ENCODE measurements at places on chromosomes 12 and 14.

DNA sequence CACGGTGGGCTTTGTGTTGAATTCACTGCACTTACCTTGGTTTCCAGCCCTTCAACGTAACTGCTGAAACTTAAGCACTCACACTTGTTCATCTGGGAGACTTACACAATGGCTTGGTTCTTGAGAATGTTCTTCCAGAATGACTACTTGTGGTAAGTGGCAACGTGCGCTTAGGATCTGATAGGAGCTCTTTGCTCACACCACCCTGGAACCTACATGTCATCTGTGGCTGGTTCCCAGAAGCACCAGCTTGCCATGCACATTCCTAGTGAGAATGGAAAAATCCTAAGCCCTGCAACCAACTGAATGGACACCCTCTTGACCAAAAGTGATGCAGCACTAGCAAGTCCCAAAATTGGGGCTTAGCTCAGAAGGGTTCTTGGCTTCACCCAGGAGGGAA, 59.0 kb upstream of the FAM181A start:
- no peak for DNase-seq

GRCh38 chr12:93751864-93752610, 74.9 kb downstream of the CRADD start:
- DNase-seq = no peak

DNA sequence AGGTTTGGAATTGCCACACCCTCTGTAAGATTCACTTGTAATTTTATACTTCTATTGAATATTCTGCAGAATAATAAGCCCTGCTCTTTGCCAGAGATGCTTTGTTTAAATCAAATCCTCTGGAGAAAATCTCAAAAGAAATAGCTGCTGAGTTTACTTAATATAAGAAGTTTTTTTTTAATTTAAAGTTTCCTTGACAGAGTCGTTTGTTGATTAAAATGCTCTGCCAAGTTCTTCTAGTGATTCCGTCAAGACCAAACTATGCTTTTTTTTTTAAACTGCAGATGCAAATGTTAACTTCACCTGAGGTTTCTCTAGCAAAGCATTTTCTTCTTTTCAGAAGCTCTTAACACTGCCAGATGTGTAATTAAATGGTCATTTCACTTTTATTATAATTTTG, 13.4 kb upstream of the NAV3 start:
- DNase-seq = no peak

DNA sequence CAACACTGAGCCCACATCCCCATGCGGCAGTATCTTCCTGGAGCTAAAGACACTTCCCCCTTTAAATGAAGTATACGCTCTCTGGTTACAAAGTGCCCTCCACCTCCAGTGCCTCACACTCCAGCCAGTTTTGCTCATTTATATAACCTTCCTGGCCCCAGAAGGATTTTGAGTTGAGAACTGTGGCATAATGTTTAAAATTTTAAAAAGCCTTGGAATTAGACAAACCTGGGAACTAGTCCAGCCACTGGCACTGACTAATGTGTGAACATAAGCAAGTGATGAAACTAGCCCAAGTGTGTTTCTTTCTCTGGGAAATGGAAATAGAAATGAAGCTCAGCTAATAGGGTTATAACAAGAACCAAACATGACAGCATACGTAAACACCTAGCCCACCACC, 723.7 kb upstream of the USP15 start:
- no peak for DNase-seq

DNA sequence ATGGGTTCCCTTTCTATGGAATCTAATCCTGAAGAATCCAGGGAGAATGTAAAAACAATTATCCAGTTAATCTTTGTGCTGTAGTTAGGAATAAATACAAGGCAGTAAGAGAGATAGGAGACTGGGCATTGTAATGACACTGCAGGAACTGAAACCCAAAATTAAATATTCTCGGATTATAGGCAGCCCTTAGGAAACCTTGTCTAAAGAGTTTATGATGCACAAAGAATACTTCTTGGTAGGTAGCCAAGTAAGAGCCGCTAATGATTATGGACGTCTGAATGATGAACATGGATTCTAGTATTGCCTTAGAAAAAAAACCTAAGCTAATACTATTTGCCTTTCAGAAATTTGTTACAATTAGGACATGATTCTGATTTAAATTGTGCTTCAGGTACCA, 165.4 kb upstream of the LRIG3 start:
- DNase-seq = no peak

DNA sequence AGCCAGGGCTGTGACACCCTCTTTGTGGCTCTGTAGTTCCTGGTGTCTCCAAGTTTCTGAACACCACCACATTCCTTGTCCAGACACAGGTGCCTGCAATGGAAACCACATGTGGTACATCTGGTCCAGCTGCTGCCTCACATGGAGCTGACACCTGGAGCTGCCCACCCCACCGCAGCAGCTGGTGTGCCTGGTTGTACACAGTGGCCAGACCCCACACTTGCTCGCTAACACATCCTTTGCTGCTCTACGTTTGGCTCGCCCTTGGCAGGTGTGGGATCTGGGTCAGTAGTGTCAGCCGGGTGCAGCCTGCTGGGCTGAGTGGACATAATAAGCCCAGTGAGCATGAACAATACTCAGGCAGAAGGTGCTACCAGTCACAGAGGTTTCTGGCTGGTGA, 198.9 kb downstream of the ADGRD1 start:
- DNase-seq = no peak

GRCh38 chr12:13606290-13606689, 375.1 kb downstream of the GRIN2B start:
- no peak for DNase-seq

DNA sequence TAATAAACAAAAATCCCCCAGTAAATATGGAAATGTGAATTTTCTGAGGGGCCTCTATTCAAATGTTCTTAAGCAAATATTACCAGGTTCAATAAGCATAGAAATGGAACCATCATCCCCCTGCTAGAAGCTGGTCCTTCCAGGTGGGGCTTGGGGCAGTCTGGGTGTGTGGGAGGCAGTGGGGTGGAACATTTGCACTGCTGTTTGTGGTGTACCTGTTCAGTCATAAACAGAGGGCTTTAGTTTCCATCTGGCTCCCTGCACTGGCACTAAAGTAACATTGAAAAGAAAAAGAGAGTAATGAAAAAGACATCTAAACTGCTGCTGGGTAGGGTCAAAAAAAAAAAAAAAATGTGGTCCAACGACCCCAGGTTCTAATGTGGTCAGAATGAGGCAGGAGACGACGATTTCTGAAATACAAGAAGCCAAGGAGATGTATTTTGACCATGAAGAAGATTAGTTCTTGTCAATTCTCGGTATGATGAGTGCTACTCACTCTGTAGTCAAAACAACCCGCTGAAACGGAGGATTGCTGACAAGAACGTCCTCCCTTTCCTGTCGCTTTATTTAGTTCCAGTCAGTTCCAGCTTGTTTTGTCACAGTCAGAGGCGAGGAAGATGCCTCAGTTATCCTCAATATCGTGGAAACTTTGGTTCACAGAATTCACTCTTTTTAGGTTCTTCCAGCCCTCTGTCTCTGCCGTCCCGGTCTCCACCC, 44.2 kb upstream of the MANSC4 start:
- DNase-seq = no peak

DNA sequence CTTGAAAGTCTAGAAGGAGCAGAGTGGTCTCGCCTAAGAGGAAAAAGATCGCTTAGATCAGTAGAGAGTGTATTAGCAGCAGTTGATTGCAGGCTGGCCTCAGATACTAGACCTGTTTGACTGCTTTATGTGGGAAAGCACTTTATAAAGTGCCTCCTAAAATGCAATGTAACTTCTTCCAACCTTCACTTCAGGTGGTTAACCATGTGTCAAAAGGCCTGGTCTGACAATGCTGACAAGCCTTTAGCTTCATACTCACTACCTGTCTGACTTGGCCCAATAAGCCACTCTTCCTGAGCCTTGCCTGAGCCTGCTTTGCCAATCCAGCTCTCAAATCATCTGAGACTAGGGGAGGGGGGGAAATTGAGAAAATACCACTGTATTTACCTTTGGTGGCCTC, 14.6 kb downstream of the MGAT4C start:
- no peak for DNase-seq

DNA sequence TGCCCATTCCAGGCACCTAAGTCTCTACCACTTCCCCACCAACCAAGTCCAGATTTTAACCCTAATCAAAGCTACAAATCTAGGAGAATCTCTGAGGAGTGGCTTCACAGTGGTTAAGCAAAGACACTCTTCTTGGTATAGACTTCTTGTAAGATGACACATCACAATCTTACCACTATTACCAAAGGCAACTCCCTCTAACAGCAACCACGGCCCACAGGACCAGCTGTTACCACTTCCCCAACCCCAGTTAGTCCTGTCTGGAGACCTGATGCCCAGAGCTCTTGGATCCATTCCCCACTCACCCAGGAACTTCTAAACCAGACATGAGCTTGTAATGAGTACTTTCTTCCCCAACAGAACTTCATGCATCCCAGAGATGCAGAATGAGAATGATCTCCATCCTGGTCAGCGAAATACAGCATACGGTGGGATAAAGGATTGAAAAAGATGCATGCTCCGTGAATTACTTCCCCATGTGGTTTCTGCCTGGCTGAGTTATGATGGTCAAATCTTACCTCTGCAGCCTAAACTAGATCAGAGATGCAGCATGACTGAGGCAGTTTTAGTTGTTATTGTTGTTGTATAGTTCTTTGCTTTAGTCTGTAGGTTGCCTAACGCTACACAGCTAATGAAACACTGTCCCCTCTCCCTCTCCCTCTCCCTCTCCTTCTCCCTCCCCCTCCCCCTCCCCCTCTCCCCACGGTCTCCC, 87.7 kb upstream of the FOXN3 start:
- DNase-seq = no peak

DNA sequence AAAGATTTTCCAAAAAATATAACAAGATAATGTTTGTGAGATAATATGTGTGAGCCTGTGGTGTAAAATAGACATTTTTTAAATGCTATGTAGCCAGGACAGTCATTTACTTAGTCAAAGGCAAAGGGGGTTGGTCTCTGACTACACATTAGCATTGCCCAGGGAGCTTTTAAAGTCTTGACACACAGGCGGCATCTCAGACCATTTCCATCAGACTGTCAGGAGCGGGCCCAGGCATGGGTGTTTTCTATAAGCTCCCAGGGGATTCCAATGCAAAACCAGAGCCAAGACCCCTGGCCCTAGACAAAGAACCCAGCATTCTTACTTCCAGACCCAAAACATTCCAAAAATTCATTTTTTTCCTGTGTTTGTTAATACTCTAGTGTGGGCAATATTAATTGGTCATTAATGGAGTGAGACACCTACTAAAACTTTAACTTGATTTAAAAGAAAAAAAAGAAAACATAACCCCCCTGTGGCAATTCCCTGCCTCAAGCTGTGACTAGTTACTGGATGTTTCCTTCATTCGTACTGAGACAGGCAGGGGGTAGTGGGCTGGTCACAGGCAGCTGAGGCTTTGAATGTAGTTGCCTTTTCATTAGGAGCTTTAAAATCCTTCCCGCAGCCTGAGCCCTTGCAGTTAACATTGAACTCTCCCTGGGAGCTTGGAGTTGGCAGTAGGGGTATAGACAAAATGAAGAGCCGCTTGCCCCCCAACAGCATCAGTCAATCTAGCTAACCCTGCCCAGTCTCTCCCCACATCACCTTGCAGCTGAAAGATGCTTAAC, 103.7 kb downstream of the CMKLR1 start:
- DNase-seq = no peak

DNA sequence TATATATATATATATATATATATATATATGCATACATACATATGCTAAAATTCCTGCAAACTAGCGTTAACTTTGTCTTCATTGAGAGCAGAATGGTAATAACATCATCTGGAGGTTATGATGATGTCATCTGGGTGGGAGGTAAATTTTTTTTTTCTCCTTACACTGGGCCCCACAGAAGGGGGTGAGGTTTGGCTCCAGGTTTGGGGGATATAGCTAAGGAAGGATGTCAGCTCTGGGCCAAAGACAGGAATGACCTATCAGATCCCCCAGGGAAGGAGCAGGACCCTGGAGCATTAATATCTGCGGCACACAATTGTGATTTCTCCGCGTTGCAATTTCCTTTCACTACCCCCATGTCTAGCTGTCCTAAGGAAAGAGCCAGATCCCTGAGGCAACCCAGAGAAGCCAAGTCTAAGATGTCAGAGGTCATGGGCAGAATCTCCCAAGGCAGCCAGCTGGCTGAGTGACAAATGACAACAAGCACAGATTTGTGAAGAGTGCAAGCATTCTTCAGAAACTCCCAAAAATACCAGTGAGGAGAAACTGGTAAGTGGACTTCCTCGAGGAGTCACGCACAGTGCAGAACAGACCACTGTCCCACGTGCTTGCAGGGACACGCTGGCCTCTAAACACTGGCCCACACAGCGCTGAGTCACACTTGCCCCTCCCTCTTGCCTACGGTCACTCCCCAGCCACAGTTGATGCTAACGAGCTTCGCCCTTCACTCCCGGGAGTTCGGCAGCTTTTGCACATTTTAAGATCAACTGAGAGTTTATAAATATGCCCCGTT, 9.9 kb downstream of the UBC start:
- DNase-seq = no peak

DNA sequence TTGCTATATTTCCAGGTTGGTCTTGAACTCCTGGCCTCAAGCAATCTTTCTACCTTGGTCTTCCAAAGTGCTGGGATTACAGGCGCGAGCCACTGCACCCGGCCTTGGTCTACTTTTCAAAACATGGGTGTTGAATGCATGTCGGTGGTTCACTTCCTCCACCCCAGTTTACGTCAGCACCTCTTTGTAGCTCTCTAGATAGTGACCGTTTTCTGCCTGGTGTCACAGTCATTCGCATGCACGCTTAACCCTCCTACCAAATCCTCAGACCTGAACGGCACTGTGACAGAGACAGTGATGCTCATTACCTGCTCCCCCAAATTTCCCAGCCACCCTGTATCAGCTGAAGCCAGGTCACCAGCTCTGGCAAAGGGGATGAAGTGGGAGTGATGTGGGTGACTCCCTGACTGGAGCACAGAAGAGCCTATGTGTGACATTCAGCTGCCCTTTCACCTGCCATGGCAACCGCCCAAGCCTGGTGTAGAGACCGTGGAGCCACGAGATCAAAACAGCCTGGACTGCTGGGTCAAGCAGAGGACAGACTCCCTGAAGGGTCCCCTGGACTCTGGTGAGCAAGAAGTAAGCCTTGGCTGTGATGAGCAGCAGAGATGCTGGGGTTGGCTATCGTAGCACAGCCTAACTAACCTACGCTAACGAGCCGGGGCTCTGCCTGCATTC, 66.2 kb upstream of the GPR68 start:
- DNase-seq = no peak

GRCh38 chr12:72089678-72090077, 151.0 kb downstream of the TPH2 start:
- DNase-seq = no peak

DNA sequence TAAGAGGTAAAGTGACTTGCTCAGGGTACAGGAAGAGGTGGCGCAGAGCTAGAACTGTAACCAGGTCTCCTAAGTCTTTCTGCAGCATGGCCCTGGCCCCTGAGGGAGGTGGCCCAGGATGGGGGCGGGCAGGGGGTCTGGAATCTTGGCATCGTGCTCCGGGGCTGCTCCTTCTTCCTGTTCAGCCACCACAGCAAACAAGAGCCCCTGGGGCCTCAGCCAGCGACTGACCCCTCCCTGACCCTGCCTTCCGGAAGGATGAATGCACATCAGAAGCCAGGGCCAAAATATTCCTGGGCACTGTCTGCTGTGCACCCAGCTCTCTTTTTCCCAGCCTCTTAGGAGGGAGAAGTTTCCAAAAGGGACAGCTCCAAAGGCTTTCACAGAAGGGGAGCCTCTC, 242.8 kb downstream of the DPF3 start:
- DNase-seq = no peak

Data from stimulated activated CD4-positive, alpha-beta T cell treated with anti-CD3 and anti-CD28 coated beads, Interleukin-1b, Interleukin-23, amount 100 ng/mL, for 1 hour (primary cell).